ENCODE measurements at places on chromosomes 7 and 10. TPM values are rescaled to one million over a fixed set of nuclear protein-coding genes. Genes with fewer than 3 reads are reported as not detected.

DNA sequence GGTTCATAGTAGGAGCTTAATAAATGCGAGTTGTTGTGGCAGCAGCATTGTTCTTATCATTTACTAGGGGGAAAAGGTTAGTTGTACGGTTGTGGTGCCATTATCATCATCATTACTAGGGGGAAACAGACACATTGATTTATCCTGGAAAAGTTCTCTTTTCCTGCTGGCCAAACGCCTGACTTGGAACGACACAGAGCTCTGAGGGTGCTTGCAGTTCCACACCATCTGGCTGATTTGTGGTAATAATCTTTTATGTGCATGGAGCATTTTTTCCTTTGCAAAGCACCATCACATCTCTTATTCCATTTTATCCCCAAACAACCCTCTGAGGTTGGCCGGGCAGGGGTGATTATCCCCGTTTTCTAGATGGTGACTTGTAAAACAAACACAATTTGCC is 219.4 kb downstream of the BUB3 start:
- DNase-seq: no peak

DNA sequence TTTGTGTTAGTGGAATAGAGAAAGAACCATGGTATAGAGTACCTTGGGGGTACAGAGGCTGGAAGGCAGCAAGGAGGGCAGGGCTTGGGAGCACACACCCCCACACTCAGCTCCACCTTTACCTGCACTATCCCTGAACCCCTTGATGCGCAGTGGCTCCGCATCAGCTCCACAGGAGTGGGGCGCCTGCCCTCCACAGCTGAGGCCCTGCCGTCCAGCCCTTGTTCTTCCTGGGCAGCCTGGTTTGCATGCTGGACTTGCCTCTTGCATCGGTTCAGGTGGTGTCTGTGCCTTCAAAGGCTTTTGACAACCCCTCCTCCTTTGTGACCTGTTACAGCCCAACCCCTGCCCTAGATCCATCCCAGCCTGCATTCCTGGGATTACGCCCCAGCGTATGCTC is 52.6 kb upstream of the ZNF32 start:
- DNase-seq: no peak

- DNase-seq: no peak
These were observed 63.6 kb downstream of the TES start for GRCh38 chr7:116273918-116274301.

DNA sequence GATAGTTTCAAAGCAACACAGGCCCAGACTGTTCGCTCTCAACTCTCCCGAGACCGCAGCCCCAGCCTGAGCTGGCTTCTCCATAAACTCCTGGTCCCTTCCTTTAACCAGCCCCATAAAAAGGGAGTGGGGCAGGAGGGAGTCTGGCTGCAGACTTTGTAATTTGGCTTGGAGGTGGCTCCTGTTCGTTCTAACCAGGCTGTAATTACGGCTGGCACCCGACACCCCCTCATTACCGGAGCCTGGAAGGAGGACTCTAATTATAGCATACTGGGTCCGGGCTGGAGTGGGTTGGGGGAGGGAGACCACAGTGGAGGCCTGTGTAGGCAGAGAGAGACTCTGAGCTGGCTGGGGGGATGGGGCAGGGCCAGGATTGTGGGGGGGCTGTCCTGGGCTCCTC is 49.7 kb downstream of the UNC5B start:
- no peak for DNase-seq

- no peak for DNase-seq
These were observed 4.5 kb downstream of the PRAP1 start for GRCh38 chr10:133351408-133352318.

GRCh38 chr10:3397231-3397630 is 224.6 kb upstream of the PITRM1 start:
- no peak for DNase-seq

RASA4 gene
- 139 TPM for total RNA-seq

MSMB gene
- total RNA-seq: not detected

AGBL3 gene
- total RNA-seq: 6.9 TPM

CNTNAP2 gene
- total RNA-seq: 137 TPM

ZNF488 gene
- 2.9 TPM for total RNA-seq

FAM241B gene
- total RNA-seq: 11.3 TPM

TSPAN33 gene
- total RNA-seq: 13.6 TPM

DENND2A gene
- 31.7 TPM for total RNA-seq

SPDYE5 gene
- total RNA-seq: not detected

ZNRF2 gene
- total RNA-seq: 33.3 TPM

Measured in cerebellum (tissue), 4 donors.